Caki2 (cell line): ENCODE measurements at places on chromosomes 16 and 17. TPM values are rescaled to one million over a fixed set of nuclear protein-coding genes. Genes with fewer than 3 reads are reported as not detected.

CD300LG gene
- total RNA-seq = not detected in 2 replicates

DNA sequence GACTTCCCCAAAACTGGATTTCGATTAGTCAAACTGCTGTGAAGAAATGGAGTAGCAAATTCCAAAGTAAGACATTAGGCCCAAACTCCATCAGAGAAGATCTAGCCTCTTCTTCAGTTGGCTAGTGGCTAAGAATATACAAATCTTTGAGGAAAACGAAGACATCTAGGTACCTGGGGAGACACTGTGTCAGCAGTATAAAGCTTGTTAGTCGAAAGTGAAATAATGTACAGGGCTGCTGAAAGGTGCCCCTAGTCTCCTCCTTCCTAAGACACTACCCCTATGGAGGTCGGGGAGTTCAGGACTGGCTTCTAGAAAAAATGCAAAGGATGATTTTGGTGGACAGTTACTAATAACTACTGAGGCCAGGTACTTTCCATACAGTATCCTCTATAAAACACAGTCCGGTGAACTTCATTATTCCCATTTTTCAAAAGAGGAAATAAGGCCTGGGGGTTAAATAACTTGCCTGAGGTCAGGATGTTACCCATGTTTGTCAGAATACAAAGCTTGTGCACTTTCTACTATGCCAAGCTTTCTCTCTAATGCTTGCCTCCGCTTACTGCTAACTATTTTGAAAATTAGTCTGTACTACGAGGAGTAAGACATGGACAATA, 15.0 kb downstream of the DNAJC7 start:
- no peak for DNase-seq

DNA sequence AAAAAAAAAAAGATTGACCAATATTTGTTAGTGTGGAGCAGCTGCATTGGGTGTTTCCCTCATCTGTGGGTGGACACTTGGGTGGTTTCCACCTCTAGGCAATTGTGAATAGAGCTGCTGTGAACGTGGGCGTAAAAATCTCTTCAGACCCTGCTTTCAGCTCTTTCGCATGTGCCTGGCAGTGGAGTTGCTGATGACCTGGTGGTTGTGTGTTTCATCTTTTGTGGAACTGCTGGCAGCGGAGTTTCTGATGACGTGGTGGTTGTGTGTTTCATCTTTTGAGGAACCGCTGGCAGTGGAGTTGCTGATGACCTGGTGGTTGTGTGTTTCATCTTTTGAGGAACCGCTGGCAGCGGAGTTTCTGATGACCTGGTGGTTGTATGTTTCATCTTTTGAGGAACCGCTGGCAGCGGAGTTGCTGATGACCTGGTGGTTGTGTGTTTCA, 21.4 kb downstream of the ZC3H18 start:
- no peak for DNase-seq

GRCh38 chr17:74176546-74177001, 26.9 kb upstream of the RPL38 start:
- DNase-seq = peak; percentile 70

DNA sequence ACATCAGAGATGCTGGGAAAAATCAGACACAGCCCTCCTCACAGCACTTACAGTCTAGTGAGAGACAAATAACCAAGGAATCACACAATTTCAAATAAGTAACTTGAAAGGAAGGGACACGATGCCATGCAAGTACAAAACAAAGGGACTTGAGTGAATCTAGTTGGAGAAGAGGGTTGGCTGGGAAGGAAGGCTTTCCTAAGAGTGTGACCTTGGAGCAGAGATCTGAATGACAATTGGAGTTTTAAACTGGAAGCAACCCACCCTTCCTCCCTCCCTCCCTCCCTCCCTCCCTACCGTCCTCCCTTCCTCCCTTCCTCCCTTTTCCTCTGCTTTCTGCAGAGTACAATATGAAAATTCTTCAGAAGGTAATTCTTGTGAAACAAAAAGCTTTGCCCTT, 31.1 kb downstream of the ADAMTS18 start:
- DNase-seq = no peak

DNA sequence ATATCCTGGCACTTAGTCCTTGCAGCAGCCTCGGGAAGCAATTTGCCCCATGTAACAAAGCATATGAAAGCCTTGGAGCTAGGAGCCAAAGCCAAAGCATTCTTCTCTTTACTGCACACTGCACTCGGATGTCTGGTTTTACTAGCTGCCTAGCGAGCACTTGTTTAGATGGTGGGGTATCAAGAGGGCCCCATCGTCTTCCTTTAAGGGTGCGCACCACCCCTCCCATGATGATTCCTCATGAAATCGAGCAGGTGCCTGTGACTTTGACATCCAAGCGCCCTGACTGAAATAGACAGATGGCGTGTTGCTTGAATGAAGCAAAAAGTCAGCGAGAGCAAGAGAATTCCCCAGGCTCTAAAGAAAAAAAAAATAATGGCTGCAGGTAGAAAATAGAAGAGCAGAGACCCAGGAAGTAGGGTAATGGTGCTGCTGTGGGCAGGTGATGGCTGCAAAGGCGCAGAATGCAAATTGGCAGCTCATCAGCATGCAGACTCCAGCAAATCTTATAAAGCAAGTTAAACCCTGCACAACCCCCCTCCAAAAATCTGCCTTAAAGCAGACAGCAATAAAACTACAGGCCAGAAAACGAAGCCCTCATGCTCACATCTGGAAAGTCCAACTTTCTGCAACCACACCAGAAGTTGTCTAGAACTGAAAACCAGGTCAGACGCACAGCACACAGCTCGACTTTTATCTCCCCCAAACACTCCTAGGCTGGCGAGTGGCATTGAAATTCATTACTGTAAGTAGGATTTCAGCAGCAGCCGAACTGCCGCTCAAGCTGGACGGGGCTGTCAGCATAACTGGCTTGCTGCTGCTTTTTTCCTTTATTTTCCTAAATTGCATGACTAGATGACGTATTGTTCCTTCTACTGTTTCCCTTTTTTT, 384.3 kb downstream of the RBFOX1 start:
- DNase-seq = no peak

KRT222 gene
- 3.1 and 6.8 TPM in 2 replicates for total RNA-seq

DNA sequence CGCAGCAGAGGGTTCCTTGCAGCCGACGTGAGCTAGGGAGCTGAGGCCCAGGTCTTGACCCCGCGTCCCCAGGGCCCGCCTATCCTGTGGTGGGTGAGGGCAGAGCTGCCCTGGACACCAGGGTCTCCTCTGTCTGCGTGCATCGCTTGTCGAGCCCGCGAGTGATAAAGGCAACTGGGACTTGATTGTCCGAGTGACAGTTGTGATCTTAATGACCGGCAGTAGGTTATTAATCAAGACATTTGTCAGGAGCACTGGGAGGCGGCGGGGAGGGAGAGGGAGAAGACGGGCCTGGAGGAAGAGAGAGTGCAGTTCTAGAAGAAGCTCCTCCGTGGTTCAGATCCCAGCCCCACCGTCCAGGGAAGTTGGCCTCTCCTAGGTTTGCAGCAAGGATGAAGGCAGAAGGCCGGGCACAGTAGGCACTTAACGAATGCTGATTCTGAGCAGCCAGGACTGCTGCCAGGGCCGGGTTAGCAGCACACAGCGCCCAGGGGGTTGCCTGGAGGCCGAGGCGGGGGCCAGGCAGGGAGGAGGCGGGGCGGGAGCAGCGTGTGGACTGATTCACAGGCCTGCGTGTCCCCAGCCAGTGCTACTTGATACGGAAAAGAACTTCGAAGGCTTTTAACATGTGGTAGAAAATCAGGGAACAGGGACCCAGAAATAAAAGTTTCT, 11.3 kb upstream of the GSE1 start:
- no peak for DNase-seq

- no peak for DNase-seq
Measured at GRCh38 chr17:79590523-79590860, 20.4 kb downstream of the RBFOX3 start.

RPA1 gene
- total RNA-seq = 62.7 and 68.7 TPM in 2 replicates

UMOD gene
- total RNA-seq = not detected in 2 replicates
